ENCODE measurements at places on chromosomes 3 and 15.

DNA sequence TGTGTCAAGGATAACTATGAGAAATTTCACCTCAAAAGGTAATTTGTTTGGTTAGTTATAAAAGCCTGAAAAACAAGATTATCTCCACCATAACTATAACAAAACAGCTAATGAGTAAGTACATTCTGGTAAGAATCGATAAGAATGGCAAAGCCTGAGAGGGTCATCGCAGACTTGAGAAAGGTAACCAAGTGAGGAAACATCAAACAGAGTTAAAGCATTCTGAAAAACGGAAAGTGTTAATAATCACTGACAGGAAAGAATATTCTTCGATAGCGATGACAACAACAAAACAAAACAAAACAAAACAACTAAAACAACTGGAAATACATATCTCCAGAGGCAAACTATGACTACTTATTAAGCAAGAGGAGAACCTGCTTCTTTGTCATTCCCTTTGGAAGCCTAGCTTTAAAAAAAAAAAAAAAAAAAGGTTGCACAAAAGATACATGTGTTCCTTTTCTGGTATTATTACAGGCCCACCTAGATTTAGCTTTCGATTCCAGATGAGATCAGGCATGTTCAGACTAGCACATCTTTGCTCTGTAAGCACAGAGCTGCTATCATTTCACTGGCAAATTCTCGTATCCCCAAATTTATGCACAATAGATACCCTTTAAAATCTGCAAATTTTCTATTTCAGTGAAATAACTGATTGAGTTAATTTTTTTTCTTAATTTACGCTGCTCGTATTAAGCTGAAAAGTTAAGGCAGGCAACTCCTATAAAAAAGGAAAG is 155.6 kb downstream of the TIGIT start:
- no peak for DNase-seq

GRCh38 chr3:153734777-153735551 is 386.2 kb upstream of the ARHGEF26 start:
- DNase-seq: no peak

DNA sequence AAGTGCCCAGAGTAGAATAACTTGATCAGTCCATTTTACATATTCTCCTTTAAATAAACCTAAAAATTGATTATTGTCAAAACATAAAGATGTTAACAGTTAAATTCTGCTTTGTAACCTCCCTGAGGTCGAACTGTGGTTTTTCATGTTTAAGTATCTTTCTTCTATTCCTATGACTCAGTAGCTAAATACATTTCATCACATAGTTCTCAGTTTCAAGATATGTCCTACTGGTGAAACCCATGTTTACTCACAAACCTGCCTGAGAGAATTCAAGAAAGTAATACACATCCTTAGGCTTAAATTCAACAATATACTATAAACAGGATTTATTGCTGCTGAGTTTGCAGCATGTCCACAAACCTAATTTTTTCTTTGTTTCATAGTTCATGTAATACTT is 692.9 kb downstream of the ZPLD1 start:
- no peak for DNase-seq

DNA sequence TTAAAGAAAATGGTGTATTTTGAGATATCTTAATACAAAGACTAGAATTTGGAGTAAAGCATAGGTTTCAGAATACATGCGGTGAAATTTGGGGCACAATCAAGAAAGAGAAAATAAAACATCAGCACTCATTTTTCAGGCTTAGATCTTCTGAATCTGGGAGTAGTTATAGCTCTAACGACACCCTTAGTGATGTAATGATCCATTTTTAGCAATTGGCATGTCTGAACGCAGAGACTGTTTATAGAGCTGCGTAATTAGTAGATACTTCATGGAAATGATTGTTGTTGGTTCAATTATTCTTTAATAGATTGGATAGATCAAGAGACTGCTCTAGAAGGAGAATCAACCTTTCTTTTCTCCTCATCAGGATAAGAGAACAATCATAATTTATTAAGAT is 47.5 kb upstream of the SNRK start:
- no peak for DNase-seq

GRCh38 chr3:133890972-133891644 is 4.6 kb downstream of the RAB6B start:
- DNase-seq: no peak
